Calu3 (cell line): ENCODE measurements at places on chromosomes 16 and 17. TPM values are rescaled to one million over a fixed set of nuclear protein-coding genes. Genes with fewer than 3 reads are reported as not detected.
A peak's percentile ranks its signal among the peaks of the same experiment; 100 is the strongest.

GRCh38 chr16:49337814-49338350 lies 35.7 kb upstream of the C16orf78 start:
- no peak overlapping the region for H3K4me3 ChIP-seq
- peaks cover 76% of the 10 kb centered on the region for H3K27me3 ChIP-seq
- DNase-seq: no peak
- no peak overlapping the region for H3K27ac ChIP-seq

DNA sequence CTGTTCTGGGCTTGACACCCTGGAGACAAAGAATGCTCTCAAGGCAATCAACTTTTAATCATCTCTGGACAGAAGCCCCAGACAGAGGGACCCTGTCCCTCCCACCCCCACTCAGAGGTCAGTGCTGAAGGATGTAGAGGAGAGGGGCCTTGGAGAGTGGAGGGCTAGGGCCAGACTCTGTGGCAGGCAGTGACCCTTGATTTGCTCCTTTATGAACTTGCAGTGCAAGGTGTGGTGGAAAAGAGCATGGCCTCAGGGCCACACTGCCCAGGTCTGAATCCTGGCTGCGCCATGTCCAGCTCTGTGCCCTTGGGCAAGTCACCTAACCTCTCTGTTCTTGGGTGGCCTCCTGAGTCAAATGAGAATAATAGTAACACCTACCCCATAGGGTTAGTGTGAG lies 134.3 kb downstream of the TMEM132E start:
- H3K4me3 ChIP-seq: no peak overlapping the region
- peaks cover 64% of the 10 kb centered on the region for H3K4me1 ChIP-seq
- H3K27me3 ChIP-seq: no peaks in the 10 kb centered on the region
- H3K27ac ChIP-seq: no peak overlapping the region
- no peak for DNase-seq

GRCh38 chr17:16150251-16150856 lies 65.0 kb downstream of the NCOR1 start:
- no peaks in the 10 kb centered on the region for H3K27me3 ChIP-seq
- H3K27ac ChIP-seq: peak overlapping the region; percentile 66
- H3K4me1 ChIP-seq: peaks cover 7% of the 10 kb centered on the region
- no peak overlapping the region for H3K4me3 ChIP-seq

DNA sequence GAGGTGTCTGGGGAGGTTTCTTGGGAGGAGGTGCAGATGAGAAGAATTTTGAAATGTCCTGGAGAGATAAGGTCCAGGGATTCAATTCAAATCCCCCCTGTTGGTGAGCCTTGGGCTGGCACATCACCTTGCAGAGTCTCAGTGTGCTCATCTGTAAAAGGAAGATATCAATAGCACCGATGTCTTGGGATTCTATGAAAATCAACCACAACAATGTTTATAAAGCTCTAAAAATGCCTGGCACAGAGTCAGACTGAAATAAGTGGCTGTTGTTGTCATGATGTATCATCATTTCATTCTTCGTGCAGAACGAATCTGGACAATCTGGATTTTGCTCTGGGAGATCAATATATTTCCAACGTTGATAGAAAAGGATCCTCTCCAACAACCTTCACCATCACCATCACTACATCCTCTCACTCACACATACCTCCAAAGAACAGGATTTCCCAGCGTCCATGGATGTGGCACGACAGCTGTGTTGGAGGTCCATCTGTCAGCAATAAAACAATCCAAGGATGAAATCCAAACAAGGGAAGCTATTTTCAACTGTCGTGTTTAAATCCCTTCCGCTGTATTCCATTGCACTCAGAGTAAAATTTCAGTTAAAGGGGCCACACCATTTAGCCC lies 393.7 kb upstream of the DYNLRB2 start:
- no peak overlapping the region for H3K4me3 ChIP-seq
- H3K4me1 ChIP-seq: no peaks in the 10 kb centered on the region
- H3K27ac ChIP-seq: no peak overlapping the region
- DNase-seq: no peak

Gene PLK1
- total RNA-seq: 122 and 136 TPM in 2 replicates

GRCh38 chr16:69867784-69868560 lies 83.2 kb upstream of the CLEC18A start:
- no peak overlapping the region for H3K27ac ChIP-seq
- H3K36me3 ChIP-seq: peaks cover 13% of the 10 kb centered on the region
- peaks cover 15% of the 10 kb centered on the region for H3K4me1 ChIP-seq
- DNase-seq: no peak

- DNase-seq: no peak
- H3K27me3 ChIP-seq: peaks cover under 1% of the 10 kb centered on the region
- H3K27ac ChIP-seq: no peak overlapping the region
- no peaks in the 10 kb centered on the region for H3K4me1 ChIP-seq
Measured at GRCh38 chr16:23064639-23065038, 84.6 kb downstream of the USP31 start.

Gene PDE6G
- not detected in 2 replicates for total RNA-seq

- H3K27ac ChIP-seq: no peak overlapping the region
- no peaks in the 10 kb centered on the region for H3K27me3 ChIP-seq
- no peak overlapping the region for H3K4me3 ChIP-seq
- H3K4me1 ChIP-seq: no peaks in the 10 kb centered on the region
- peaks cover 85% of the 10 kb centered on the region for H3K36me3 ChIP-seq
Measured at GRCh38 chr17:44854192-44854591, 6.5 kb downstream of the HIGD1B start.

DNA sequence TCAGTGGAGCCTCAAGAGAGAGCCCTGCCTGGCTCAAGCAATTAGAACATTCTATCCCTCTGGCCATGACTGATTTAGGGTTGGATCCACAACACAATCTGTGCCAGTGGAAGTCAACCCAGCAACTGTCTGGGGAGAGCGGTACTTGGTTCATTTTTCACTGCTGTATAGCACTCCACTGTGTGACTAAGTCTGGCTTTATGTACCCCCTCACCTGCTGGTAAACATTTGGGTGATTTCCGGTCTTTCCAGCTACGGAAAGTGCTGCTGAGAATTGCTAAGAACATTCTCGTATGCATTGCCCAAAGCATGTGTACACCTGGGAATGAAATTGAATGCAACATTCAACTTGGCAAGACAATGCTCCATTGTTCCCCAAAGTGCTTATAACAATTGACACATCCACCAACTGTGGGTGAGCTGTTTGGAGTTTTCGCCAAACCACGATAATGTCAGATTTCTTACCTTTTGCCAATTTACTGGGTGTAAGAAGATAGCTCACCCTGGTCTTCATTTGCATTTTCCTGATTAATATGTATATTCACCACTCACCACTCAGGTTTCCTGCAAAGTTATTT lies 63.5 kb upstream of the MED9 start:
- no peak for DNase-seq
- H3K27ac ChIP-seq: no peak overlapping the region
- H3K36me3 ChIP-seq: no peaks in the 10 kb centered on the region

Gene SLFN14
- total RNA-seq: not detected in 2 replicates

DNA sequence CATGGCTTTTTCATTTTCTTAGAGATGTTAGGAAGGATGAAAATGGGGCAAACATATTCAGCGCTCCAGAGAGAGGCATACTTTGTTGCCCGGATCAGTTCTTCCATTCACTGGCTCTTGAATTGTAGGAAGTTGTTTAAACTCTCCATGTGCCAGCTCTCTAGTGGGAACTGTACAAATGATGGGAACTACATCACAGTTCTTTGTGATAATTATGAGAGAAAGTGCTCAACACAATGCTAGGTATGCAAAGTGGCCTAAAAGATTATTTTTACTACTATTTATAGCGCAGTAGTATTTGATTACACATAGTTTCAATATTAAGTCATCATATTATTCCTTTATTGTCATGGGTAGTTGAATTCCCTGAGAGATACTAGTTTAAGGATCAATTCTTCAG lies 268.5 kb downstream of the RBFOX1 start:
- DNase-seq: no peak
- no peaks in the 10 kb centered on the region for H3K27me3 ChIP-seq
- H3K4me3 ChIP-seq: no peak overlapping the region
- no peak overlapping the region for H3K27ac ChIP-seq

Gene ITGA2B
- 1.2 and 1.6 TPM in 2 replicates for total RNA-seq

Gene KRT39
- total RNA-seq: 0.44 TPM in 1 of 2 replicates, not detected in the other
